Right ventricle myocardium superior (tissue), 1 donor: ENCODE measurements at places on chromosomes 3 and 15. TPM values are rescaled to one million over a fixed set of nuclear protein-coding genes. Genes with fewer than 3 reads are reported as not detected.

Gene PPARG
- 23.6 TPM for total RNA-seq

GRCh38 chr3:76586471-76586870 is 453.4 kb upstream of the ROBO2 start:
- no peak for DNase-seq

DNA sequence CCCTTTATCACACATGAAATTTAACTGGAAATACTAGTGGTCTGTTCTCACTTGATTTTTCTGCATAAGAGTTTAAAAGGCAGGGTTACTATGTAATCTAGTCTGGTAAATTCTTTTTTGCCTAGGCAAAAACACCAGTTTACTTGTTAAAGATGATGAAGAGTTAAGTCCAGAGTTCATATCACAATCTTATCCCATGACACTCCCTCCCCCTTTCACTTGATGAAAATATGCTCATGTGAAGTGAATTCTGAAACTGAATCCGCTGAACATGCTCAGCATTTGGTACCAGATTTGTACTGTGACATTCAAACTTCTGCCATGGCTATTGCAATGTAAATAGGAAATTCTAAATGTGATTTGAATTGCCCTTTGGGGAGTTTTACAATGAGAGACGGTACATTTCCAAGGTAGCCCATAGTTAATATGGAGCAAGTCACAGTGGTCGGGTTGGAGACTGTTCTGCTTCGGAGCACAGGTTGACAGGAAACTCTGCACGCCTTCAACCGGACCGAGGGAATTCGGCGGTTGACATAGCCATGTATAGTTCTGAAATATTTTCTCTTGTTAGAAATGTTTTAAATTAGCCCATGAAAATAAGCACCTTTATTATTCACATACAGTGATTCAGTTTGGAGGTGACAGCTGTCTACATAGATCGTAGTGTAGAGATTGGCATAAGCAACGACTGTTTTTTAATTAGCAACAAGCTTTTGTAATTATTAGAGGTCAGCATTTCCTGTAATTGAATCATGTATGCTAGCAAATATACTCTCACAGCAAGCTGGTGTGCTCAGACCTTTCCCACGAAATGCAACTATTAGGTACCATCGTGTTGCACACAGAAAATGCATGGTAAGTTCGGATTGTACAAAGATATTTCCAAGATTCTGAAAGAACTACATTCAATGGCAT is 768.6 kb upstream of the GOLIM4 start:
- no peak for DNase-seq

Gene LINGO1
- total RNA-seq, result 0.81 TPM

Gene KNG1
- total RNA-seq, result 0.43 TPM
